GM12878 (cell line): ENCODE measurements at places on chromosomes 13 and 19. TPM values are rescaled to one million over a fixed set of nuclear protein-coding genes. Genes with fewer than 3 reads are reported as not detected.

The ZNF284 gene
- 0.53 and 0.82 TPM in 2 replicates for total RNA-seq

The EHD2 gene
- 0.23 and 0.27 TPM in 2 replicates for total RNA-seq

DNA sequence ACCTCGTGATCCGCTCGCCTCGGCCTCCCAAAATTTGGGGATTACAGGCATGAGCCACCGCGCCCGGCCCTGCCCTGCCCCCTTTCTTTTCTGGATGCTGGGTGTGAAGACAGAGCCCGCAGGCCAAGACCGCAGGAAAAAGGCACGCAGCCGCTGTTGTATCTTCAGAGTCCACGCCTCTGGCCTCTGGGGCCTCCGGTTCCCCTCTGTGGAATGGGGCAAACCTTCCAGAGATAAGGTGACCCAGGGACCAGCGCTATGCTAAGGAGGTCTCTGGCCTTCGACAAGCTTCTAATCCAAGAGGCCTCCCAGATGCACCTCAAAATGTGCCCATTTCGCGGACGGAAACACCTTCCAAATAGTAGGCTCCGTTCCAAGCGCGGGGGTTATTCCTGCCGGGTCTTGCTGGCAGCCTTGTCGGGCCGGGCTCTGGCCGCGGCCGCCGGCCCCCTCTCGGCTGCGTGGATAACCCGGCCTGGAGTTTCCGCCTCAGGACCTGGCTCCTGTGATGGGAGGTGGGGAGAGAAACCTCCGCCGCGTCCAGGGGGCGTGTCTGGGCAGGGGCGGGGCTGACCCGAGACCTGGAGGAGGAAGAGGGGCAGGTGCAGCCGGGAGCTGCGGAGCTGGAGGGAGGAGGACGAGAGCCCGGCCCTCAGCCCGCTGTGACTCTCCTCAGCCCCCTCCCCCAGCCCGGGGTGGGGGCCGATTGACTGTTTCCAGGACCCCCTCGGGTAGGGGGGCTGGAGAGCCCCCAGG lies 13.1 kb downstream of the TJP3 start:
- no peaks in the 10 kb centered on the region for H3K4me1 ChIP-seq
- DNase-seq, result no peak
- no peak overlapping the region for H3K4me3 ChIP-seq
- H3K27me3 ChIP-seq, result 0 out of 2 replicates have a peak, but pooled peaks cover 3% of the 10 kb centered on the region
- H3K27ac ChIP-seq, result no peak overlapping the region
- H3K36me3 ChIP-seq, result no peaks in the 10 kb centered on the region

DNA sequence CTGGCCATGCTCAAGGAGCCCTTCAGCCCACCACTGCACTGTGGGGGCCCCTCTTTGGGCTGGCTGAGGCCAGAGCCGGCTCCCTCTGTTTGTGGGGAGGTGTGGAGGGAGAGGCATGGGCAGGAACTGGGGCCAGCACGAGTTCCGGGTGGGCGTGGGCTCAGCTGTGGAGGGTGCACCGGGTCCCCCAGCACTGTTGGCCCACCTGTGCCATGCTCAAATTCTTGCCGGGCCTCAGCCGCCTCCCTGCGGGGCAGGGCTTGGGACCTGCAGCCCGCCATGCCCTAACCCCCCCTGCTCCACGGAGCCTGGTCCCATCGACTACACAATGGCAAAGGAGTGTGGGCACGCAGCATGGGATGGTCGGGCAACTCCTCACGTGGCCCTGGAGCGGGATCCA lies 38.8 kb upstream of the TNFRSF19 start:
- H3K4me3 ChIP-seq, result no peak overlapping the region
- H3K27me3 ChIP-seq, result no peaks in the 10 kb centered on the region
- H3K4me1 ChIP-seq, result no peaks in the 10 kb centered on the region; the same call in 1 of the 2 replicates
- H3K36me3 ChIP-seq, result no peaks in the 10 kb centered on the region

GRCh38 chr13:114204894-114205293 lies 25.8 kb downstream of the CFAP97D2 start:
- no peak overlapping the region for H3K27ac ChIP-seq
- no peaks in the 10 kb centered on the region for H3K36me3 ChIP-seq
- H3K27me3 ChIP-seq, result no peaks in the 10 kb centered on the region
- no peak for DNase-seq
- H3K4me1 ChIP-seq, result no peaks in the 10 kb centered on the region
- no peak overlapping the region for H3K4me3 ChIP-seq
